ENCODE measurements at places on chromosomes 5 and 9.

DNA sequence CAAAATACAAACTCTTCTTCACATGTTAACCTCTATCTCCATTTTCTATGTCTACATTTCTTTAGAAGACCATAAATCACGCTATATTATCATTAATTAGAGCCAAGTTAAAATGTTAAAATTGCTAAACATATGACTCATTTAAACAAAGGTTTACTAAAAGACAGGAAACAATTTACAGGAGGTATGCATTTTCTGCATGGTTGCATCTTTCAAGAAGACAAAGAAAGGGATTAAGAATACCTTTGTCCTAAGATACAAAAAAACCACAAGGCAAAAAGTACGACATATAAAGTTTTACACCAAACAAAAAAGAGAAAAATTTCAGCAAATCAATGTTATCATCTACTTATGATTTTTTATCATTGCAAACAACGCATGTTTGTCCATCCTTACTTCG, 324.4 kb downstream of the PDE4D start:
- DNase-seq, result no peak

DNA sequence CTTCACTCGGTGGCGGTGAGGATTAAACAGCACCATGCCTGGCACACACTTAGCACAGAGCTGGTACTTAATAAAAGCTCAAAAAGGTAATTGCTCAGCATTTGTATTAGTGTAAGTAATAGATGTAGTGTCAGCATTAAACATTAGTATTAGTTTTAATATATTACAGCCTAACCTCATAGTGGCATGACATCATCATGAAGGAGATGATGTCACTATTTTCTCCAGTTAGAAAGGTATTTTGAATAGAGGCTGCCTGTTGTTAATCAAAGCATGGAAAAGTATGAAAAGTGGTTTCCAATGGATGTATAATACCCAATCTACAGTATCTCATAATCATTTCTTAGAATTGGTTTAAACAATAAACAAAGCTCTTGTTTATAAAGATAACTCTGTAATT, 49.0 kb upstream of the FSTL4 start:
- no peak for DNase-seq

DNA sequence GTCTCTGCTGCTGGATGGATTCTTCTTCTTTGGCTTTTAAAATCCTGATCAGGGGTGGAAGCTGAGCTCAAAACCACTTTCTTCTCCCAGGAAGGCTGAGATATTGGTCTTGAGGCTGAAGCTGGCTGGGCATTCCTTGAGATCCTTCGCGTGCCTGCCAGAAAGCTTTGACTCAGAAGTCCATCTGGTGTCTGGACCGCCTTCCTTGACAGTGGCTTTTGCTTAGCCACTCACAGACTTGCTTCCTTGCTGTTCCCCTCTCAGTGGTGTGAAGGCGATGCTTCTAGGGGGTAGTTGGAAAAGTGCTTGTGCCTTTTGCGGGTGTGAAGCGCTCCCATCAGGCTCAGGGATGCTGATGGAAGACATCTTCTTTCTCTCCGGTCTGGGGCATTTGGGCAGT, 45.9 kb downstream of the RGS3 start:
- no peak for DNase-seq

GRCh38 chr5:29239606-29240005, 1953.9 kb upstream of the CDH6 start:
- no peak for DNase-seq

DNA sequence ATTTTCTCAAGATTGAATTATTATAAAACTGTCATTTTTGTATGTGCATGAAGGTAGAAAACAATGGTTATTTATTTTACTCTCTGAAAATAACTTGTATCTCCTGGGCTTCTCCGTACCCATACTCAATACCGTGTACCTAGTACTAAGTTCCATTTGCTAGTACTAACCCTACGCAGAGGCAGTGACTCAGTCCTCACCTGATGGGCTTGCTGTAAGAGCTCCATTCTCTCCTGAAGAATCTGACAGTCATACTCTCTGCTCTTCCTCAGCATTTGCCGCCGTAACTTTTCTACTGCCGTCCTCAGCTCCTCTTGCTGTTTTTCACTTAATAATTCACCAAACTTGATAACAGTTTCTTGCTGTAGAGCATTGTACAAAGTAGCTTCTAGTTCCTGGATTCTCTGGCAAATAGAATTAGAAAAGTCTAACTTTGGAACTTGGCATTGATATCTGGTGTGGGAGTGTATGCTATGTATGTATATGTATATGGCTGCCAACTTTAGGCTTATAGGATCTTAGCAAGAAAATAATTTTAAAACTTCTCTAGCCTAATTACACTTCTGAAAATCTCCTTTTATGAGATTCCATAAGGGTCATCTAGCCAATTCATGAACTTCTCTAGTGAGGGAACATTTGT, 108.0 kb upstream of the DPYSL3 start:
- no peak for DNase-seq

DNA sequence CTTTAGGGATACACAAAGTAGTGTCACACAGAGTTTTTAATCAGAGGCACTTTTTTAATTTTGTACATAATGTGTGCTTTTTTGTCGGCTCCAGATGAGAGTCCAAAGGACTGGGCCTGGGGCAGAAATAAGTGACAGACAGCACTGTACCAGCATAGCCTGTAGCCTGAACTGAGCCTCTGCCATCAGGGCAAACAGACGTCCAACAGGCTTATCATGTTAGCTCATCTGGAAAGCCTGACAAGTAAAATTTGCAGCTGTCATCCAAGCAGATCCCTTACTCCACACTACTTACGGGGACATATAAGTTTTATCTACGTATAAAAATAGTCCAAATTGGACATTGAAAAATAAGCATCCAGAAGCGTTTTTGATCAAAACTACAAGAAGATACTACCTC, 233.1 kb upstream of the GAS1 start:
- no peak for DNase-seq

- DNase-seq, result no peak
Measured at GRCh38 chr5:133467335-133467779, 145.0 kb downstream of the FSTL4 start.

- DNase-seq, result no peak
Measured at GRCh38 chr9:74935008-74935407, 17.7 kb downstream of the C9orf40 start.

DNA sequence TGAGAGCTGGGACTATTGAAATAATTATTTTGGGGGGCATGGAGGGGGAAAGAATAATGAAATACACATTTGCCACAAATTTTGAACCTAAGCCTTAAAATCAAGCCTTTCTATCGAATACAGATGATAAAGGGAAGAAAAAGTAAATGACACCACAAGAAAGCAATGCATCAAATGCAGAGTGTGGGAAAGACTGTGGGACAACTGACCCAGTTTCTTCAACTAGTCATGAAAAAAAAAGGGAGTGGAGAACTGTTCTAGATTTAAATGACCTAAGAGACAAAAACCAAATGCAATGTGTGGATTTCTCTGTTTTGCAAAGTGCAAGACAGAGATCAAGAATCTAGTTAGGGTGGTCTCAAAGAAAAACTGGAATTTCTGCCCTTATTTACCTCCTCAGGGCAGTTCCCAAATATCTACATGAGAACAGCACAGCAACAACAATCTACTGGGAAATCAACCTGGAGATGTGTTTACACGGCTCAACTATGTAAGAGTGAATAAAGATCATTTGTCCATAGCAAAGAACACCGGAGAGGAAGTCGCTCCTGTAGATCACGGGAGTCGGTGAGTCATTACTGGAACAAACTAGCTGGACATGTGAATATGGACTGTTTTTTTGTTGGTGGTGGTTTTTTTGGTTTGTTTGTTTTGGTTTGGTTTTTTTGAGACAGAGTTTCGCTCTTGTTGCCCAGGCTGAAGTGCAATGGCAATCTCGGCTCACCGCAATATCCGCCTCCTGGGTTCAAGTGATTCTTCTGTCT, 145.9 kb downstream of the DROSHA start:
- DNase-seq, result no peak

- DNase-seq, result no peak
Measured at GRCh38 chr5:178247481-178248456, 15.2 kb upstream of the PHYKPL start.

DNA sequence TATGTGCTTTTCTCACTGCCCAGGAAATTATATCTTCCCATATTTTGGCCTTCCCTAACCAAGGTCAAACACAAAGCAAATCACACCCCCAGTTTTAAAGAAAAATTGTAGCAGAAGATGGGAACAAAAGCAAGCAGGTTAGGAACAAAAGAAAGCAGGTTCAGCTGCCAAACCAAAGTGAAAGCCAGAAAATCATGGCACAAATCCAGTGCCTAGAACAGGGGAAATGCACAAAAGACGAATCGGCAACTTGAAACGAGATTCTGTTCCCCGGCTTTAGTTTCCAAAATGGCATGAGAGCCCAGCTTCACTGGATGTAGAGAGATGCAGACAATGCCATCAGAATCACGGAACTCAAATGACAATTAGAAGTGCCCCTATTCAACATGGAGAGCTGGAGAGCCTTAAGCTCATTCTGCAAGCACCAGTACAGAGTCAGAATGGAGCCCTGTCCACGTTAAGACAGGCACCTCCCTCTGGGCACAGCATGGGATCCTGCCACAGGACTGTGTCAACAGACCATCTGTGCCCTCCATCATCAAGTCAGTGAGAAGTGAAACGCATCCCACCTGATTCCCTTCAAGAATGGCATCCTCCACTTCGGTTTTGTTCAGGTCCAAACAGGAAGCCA, 13.8 kb downstream of the DNAH5 start:
- no peak for DNase-seq

- no peak for DNase-seq
Measured at GRCh38 chr5:134989266-134989830, 21.6 kb downstream of the CATSPER3 start.

GRCh38 chr5:163569284-163569683, 63.9 kb downstream of the MAT2B start:
- no peak for DNase-seq
